Caki2 (cell line): ENCODE measurements at places on chromosomes 3 and 15. TPM values are rescaled to one million over a fixed set of nuclear protein-coding genes. Genes with fewer than 3 reads are reported as not detected.

DNA sequence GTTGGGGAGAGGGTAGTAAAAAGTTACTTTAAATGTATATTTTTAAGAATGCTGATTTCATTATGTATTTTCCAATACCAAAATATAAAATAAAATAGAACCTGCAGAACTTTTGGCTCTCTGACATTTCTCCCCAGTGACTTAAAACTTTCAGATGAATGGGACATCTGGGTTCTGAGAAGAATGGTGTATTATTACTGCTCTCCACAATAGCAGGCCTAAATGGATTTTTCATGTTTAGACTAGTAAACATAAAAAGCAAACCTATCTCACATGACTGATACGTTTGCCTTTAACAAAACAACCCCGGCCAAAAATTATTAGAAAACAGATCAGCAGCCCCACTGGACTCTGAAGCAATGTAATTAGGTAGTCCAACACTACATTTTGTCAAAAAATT is 73.8 kb downstream of the FHIT start:
- no peak for DNase-seq

- DNase-seq = no peak
Observed at GRCh38 chr3:48553361-48553760, 3.2 kb downstream of the PFKFB4 start.

- no peak for DNase-seq
Observed at GRCh38 chr15:40428185-40428584, 12.6 kb upstream of the BAHD1 start.

DNA sequence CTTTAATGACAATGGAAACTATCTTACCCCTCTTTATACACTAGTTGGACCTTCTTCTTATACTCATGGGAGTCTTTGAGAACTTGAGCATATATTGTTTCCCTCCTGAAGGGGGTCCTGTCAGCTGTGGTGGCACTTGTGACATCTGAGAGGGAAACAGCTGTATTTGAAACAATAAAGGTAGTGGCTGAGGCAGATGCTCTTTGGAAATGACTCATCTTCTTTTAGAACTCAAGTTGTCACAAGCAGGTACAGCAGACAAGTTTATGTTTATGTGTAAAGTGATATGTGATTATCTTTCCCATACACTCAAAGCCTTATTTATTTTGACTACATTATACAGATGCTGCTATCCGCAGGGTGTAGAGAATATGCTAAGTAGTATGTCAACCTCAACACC is 220.0 kb upstream of the GRM7 start:
- no peak for DNase-seq

- no peak for DNase-seq
Observed at GRCh38 chr15:76377217-76377616, 40.6 kb downstream of the ISL2 start.

ERICH6 gene
- total RNA-seq = not detected in 2 replicates

UACA gene
- total RNA-seq = 8.0 and 16.2 TPM in 2 replicates

TGM4 gene
- 1.1 TPM in 1 of 2 replicates, not detected in the other for total RNA-seq

ATP13A3 gene
- 47.7 and 91.8 TPM in 2 replicates for total RNA-seq
